ENCODE measurements at places on chromosomes 16 and 17.
A peak's percentile ranks its signal among the peaks of the same experiment; 100 is the strongest.

GRCh38 chr17:62882284-62882683 lies 74.2 kb upstream of the MARCHF10 start:
- DNase-seq = peak; percentile 8

DNA sequence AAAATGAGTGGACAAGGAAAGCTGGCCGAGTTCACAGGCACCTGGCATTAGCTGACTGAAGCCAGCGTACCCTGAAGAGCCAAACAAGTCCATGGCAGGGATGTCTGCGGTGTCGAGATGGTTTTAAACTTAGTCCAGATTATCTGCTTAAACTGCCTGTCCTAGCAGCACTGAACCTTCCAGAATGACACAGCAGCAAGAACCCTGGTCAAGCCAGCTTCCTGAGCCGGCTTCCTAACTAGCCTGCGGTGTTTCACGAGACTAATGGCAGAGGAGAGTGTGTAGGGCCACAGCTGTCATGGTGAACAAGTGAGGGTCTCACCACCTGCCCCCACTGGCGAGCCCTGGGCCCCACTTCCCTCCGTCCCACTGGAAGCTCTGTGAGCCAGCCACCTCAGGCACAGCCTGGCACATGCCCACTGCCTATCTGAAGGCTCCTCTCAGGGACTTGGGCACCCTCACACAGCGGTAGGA lies 28.8 kb upstream of the MTSS2 start:
- no peak for DNase-seq

DNA sequence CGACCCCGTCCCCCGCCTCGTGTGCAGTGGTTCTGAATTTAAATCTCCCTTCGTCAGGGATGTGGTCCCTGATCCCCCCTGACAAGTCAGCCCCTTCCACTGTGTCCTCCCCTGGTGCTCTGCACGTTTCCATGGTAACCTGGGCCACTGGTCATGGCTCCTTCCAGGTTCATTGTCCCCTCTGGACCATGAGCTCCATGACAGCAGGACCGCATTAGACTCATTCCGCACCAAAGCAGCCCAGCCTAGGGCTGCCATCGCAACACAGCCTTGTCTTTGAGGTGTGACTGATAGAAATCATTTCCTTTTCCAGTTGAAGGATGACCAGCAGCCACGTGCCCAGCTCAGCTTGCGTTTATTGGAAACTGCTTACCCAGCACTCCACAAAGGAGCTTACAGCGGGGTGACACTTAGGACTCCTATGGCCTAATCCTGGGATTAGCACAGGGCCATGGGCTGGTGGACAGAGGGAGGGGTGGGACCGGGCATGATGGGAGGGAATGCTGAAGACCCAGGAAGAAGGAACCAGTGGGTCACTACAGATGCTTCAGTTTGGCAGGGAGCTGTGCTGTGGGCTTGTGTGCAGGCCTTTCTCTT lies 7.6 kb downstream of the RCVRN start:
- no peak for DNase-seq

- DNase-seq = no peak
These were observed 1.2 kb downstream of the RPS15A start for GRCh38 chr16:18788828-18789514.

GRCh38 chr17:73369111-73369521 lies 57.3 kb upstream of the CDC42EP4 start:
- DNase-seq = no peak

- DNase-seq = no peak
These were observed 17.6 kb upstream of the NKD1 start for GRCh38 chr16:50530277-50531236.

DNA sequence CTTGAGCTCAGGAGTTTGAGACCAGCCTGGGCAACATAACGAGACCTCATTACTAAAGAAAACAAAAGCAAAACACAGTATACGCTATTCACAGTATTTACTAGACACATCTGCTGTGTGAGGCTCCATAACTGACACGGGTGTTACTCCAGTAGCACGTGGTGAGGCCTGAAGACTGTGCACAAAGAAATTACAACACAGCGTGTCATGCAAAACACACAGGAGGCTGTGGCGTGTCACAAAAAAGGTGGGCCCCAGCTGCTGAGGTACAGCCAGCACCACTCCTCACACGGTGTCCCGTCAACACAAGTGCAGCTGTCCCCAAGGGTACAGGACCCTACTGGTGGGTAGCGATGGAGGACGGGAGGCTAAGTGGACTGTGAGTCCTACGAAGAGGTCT lies 2.7 kb downstream of the CYBC1 start:
- no peak for DNase-seq

- no peak for DNase-seq
These were observed 59.5 kb downstream of the USP22 start for GRCh38 chr17:20983359-20983637.

DNA sequence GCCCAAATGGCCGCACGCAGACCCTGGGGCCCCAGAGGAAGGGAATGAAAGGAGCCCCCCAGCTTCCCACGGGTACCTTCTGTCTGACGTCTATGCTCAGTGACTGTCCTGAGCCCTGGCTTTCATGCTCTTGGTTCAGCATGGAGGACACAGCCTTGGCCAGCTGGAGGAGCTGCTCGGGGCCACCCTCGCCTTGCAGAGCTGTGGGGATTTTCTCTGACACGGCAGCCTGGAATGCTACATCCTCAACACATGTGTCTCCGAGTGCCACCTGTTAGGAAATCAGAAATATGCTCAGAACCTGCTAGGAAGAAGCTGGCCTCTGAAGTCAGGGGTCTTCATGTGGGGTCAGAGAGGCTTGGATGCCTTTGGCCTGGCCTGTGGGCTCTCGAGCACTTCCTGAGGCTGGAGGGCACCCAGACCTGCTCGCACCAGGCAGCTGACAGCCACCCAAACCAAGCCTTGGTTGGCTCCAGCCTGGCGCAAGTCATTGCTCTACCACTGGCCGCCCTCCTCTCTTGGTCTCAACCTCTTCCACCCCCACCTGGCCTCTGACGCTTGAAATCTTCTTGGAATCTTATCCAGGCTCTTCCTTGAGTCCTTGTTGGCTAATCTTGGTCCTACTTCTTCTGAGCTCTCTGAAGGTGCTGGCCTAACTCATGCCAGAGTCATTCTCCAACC lies 63.7 kb upstream of the BCO1 start:
- DNase-seq = no peak

GRCh38 chr17:60253048-60253447 lies 103.3 kb downstream of the CA4 start:
- DNase-seq = no peak

GRCh38 chr17:2723997-2724783 lies 12.6 kb upstream of the CLUH start:
- DNase-seq = no peak

- no peak for DNase-seq
These were observed 13.3 kb upstream of the SLC6A4 start for GRCh38 chr17:30248786-30249185.

- DNase-seq = no peak
These were observed 7.1 kb upstream of the LGALS3BP start for GRCh38 chr17:78986649-78987328.

DNA sequence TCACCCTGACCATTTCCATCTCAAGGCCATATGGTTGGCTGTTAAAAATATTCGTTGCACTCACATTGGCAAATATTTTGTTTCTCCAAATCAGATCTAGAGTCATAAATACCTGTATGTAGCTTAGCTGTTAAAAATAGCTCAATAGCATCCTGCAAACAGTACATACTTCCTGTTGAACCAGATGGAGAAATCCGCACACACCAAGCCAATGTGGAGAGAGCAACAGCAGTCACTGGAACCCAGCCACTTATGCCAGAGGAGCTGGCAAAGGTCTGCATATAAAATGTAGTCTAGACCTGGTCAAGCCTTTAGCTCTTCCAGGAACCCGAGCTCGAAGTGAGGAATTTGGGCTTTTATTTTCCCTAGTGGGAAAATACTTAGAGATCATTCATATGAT lies 146.4 kb upstream of the KCNJ16 start:
- no peak for DNase-seq

DNA sequence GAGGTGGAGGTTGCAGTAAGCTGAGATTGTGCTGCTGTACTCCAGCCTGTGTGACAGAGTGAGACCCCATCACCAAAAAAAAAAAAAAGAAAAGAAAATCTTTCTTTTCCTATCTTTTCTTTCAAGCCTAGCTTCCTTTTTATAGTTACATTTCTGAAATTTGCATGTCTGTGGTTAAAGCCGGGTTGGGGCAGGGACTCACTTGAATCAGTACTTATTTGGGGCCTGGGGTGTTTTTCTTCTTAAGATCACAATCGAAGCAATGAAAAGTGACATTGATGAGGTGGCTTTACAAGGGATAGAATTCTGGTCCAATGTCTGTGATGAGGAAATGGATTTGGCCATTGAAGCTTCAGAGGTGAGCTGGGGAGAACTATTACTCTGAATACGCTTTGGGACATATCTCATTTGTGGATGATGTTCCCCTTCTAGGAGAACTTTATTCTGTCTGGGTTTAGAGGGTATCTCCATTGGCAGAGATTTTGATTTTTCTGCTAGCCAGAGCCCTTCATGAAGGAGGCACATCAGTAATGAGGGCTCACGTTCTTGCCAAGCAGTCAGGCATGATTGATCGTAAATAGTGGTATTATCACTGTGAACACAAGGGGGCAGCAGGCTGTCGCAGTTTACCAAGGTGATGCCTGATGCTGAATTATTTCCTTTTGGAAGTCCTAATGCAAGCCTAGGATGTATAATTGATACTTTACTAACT lies 14.3 kb downstream of the KPNB1 start:
- DNase-seq = peak; percentile 84

GRCh38 chr16:81494888-81495287 lies 50.3 kb downstream of the CMIP start:
- DNase-seq = no peak

GRCh38 chr17:12545877-12546513 lies 119.7 kb upstream of the MYOCD start:
- DNase-seq = peak; percentile 1

DNA sequence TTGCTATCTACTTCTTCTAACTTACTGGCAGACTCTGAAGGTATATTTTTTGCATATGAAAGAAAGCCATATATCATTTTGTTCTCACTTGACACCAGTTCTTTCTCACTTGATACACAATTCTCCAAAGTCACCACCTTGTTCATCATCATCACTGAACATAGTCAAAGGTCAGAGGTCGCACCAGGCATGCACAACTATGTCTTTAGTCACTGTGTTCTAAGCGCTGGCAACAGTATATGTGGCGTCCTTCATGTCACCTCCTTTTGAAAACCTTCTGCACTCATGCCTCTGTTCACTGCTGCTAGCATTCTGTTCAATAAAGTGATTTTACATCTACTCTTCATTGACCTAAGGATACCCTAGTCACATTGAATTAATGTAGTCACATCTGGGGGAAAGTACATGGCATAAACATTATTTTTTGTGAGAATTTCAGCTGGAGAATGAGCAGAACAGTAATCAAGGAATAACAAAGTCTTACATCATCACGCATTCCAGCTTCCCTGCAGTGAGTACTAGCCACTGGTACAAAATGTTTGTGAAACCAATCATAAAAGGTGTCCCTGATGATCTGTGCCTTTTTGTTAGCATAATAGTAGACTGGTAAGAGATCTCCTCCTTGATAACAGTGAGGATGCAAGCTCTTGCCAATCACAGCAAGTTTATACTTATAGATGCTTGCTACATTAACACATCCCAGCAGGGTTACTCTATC lies 20.5 kb upstream of the TBX4 start:
- DNase-seq = no peak

- DNase-seq = no peak
These were observed 35.2 kb downstream of the GJC1 start for GRCh38 chr17:44794851-44795413.

GRCh38 chr17:38872671-38873385 lies 3.0 kb downstream of the LASP1 start:
- DNase-seq = no peak

- DNase-seq = no peak
These were observed 320.5 kb downstream of the SNX29 start for GRCh38 chr16:12296991-12297390.

- no peak for DNase-seq
These were observed 203.5 kb upstream of the GOT2 start for GRCh38 chr16:58937661-58938060.

- DNase-seq = no peak
These were observed 18.4 kb downstream of the ESRP2 start for GRCh38 chr16:68217506-68217905.

GRCh38 chr16:58464047-58464915 lies 35.7 kb upstream of the NDRG4 start:
- no peak for DNase-seq

DNA sequence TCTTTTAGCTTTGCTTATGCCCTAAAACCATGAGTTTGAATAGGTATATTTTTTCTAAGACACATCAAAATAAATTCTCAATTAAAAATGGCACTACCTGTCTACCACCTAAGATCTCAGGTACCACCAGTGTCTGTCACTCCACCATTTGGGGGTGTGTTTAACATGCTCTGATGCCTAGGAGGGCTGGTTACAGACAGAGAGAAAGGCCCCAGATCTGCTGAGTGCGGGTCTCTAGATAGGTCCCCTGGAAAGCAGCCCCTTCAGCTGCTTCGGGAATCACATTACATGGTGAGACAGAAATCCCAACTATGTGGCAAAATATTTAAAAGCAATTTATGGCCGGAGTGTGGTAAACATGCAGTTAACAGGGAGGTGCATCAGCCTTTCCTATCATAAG lies 653 bp upstream of the VAC14 start:
- no peak for DNase-seq
